OCI-M1 (cell line): ENCODE measurements at places on chromosomes 2 and 18.

GRCh38 chr18:39753178-39753577, 2187.6 kb upstream of the CELF4 start:
- no peak for DNase-seq

DNA sequence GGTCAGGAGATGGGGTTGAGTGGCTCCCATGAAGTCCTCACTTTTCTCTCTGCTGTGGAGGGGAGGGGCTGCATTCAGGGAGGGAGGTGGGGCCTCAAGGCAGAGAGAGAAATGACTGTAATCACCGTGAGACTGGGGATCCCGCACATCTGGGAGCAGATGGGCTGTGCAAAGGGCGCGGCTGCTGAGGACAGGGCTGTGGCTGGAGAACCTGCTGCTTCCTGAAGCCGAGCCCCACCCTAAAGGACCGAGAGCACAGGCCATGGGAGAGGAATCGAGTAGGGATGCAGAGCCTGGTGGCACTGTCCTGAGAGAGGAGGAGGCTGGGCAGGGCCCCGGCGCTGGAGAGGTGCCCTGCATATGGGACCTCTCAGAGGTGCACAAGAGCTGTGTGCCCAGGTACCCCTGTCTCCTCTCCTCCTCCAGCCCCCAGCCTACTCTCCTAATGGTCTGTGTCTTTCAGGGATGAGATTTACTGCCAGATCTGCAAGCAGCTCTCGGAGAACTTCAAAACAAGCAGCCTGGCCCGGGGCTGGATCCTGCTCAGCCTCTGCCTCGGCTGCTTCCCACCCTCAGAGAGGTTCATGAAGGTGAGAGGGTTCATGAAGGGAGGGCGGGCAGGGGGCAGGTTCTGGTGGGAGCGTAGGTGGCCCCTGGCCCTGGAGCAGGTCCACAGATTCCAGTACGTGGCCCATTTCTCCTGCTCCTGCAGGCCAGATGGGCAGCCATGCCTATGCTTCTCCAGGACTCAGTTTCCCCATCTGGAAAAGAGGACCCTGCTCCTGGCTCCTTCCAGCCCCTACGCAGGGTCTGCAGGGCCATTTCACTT, 25.9 kb upstream of the GPR17 start:
- no peak for DNase-seq

GRCh38 chr2:113304702-113305101, 26.0 kb upstream of the PAX8 start:
- DNase-seq = no peak

- DNase-seq = no peak
Measured at GRCh38 chr2:181613241-181613640, 43.7 kb downstream of the CERKL start.

DNA sequence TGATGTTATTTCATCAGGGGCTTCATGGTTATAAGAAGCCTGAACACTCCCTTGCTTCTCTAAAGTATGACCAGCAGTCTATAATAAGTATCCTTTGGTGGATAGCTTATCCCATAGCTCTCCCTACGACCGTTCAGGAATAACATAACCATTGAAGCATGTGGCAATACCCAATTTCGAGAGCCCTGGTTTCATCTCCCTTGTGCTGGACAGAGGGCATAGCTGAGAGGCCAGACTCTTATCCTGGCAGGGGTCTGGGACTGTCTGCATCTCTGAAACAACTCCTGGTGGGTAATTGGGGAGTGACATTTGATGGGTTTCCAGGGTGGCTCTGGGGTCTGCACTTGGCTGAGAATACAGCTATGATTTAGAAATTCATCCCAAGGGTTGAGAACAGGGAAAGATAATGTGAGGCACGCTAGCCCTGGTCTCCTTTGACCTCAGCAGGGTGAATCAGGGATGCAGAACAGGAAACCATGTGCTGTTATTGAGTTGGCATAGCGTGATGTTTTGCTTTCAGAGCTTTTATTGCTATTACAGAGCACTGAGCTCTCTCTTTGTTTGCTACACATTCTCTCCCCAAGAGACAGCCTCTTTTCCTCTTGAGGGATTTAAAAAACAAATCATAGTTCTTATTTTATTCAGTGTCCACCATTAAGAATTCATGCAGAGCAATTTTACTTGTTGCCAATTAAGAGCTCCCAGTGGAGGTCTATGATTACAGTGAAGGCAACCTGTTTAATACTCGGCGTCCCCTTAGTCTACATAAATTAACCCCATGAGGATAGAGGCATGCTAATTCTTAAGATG, 274.5 kb downstream of the NCKAP5 start:
- no peak for DNase-seq
